Uterus (tissue), 4 donors: ENCODE measurements at places on chromosomes 11 and 22. TPM values are rescaled to one million over a fixed set of nuclear protein-coding genes. Genes with fewer than 3 reads are reported as not detected.

The SHANK3 gene
- 8.6 TPM for total RNA-seq

The TNNI2 gene
- total RNA-seq, result 1.5 TPM

The SEC14L3 gene
- total RNA-seq, result not detected

The HEPHL1 gene
- not detected for total RNA-seq

The TMEM45B gene
- 0.29 TPM for total RNA-seq

The MMP11 gene
- 7.6 TPM for total RNA-seq

The CAVIN3 gene
- 129 TPM for total RNA-seq

The RFPL2 gene
- total RNA-seq, result not detected

The OSM gene
- 0.76 TPM for total RNA-seq

The TTC36 gene
- not detected for total RNA-seq

The CABP2 gene
- total RNA-seq, result not detected

The SORL1 gene
- 42.6 TPM for total RNA-seq

The TMEM121B gene
- not detected for total RNA-seq

The PKDREJ gene
- not detected for total RNA-seq
